ENCODE measurements at places on chromosomes 2 and 18.

- DNase-seq = no peak
These were observed 62.1 kb downstream of the CCDC148 start for GRCh38 chr2:158394453-158394852.

DNA sequence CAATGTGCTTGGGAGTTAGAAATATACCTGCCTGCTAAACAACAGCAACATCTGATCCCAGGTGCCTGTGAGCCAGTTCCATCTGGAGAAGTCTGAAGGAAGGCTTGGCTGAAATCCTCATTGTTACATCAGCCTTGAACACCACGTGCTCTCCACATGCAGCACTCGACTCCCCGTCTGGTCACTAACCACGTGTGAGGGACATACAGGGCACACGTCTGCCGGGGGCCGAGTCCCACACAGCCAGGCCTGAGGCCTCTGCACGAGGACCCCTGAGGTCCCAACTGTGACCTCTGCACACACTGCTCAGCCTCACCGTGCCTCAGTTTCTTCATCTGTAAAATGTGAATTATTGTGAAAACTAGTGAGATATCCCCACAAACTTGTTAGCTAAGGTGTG is 236.5 kb upstream of the SALL3 start:
- DNase-seq = no peak

DNA sequence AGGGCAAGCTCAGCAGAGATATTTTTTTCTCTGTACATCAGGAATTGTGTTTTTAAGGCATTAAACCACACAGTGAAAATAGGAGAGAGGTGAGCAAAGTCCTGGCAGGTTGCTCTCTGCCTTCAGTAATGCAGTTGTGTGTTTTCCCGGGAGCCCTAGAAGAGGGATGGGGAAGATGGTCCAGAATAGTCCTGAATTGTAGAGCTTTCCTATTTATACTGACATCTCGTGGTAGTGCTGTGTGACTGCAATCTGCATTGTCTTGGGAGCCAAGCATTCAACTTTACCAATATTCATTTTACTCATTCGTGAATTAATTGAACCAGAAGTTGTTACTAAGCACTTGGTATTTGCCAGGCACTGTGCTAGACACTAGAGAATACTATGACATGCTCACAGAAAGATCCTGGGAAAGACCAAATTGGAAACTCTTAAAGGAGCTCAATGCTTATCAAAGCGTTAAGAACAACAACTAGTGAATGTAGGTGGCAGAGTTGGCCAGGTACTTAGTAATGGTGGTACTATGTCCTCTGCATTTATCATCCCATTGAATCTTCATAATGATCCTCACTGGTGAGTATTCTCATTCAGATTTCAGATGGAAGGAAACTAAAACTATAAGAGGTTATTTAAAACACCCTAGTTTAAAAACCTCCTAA is 214.6 kb downstream of the TRIB2 start:
- DNase-seq = no peak

DNA sequence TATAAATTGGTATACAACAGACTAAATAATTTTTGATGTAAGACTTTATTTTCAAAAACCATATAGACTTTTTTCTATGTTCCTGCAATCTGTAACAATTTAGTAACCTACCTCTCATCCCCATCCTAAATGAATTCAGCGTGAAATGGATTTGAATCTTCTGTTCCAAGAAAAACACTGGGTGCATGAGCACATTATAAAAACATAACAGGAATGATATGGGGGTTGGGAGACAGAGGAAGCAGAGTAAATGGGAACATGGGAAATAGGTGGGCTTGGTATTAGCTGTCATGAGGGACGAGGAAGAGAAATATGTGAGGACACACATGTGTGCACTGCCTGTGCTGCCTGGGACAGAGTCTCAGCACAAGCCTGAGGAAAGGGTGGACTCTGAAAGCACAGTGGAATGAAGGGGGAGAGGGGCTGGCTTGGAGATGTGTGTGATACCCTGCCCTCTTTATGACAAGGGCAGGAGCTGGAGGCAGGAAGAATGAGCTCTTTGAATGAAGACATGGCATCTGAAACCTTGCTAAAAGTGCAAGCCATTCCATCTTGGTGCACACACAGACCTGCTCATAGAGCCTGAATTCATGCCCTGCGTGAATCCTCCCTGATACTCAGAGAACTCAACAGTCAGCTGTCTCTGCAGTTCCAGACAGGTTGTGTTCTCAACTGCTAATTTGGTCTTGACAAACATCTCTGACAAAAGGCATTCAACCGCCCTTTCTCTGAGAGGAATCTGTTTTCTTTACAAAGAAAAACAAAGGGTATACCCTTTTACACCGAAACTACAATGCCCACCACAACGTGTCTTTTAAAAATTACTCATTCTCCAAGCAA is 66.6 kb downstream of the EPB41L3 start:
- no peak for DNase-seq

GRCh38 chr2:123513351-123513750 is 511.7 kb upstream of the CNTNAP5 start:
- DNase-seq = no peak

DNA sequence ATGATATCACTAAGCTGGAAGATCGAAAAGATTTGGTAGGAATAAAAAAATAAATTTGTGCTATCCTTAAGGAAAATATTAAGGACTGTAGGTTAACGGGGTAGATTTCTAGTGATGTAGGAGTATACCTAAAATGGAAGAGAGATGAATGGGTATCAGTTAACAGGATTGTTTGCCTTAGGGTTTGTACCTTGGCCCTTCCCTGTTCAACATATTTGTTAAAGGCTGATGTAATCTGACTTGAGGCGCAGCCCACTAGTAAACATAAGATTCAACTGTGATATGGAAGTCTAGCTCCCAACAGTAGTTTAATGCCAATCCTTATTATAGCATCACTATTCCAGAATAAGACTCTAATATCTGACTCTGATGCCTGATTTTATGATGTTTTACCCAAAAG is 685.2 kb downstream of the DCC start:
- DNase-seq = no peak

DNA sequence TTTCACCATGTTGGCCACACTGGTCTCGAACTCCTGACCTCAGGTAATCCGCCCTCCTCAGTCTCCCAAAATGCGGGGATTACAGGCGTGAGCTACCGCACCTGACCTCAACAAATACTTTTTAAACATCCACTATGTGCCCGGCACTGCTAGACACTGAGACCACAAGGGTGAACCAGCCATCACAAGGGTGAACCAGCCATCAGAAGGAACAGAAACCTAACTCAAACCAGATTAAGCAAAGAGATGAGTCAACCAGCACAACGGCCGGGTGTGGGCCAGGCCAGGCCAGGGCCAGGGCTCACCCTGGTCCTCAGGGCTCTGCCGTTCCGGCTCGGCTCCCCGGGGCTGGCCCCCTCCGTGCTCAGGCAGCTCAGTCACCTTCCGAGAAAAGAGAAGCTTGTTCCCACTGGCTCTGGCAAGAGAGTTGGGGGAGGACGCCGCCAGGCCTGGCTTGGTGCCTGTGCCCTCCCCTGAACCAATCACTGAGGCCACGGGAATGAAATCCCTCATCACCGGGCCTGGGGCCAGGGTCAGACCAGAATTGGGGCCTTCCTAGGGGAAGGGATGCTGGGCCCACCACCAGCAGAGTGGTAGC is 4.4 kb downstream of the TEX44 start:
- DNase-seq = no peak

DNA sequence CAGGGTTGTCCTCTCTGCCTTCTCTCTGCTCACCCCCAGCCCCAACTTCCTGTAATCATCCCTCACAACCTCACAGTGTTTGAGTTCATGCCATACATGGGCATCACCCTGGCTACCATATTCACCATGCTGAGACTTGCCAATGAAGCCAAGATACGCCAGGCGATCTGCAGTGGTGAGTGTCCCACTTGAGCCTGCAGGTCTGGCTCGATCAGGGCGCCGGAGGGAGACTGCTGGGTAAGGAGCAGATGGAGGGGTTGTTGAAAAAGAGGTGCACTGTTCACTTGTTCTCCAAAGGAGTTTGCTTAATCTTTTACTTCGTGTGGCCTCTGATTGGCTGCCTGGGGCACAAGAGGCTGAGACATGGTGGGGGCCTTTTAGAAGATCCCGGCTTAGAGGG is 14.6 kb downstream of the MROH2A start:
- DNase-seq = no peak

- peak; percentile 72 for DNase-seq
These were observed 442.6 kb upstream of the LRATD1 start for GRCh38 chr2:14189929-14190328.

GRCh38 chr18:36352384-36352783 is 54.9 kb downstream of the FHOD3 start:
- peak; percentile 54 for DNase-seq

DNA sequence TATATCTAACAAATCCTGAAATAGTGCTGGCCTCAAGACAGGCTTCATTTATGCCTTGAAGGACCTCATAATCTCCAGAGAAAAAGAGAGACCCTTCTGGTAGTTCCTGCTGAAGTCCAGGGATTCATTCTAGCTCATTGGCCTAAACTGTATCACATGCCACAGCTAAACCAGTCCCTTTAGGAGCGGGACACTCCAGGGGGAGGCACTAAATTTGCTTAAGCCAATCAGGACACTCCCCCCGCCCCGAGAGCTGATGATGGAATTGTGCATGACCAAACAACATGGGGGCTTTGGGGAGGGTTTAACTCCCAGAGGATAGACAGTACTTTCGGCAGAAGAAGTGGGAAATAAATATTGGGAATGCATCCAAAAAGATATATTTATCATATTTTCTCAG is 36.4 kb upstream of the CXCR4 start:
- no peak for DNase-seq

GRCh38 chr2:44347526-44347925 is 13.8 kb downstream of the PREPL start:
- DNase-seq = no peak

DNA sequence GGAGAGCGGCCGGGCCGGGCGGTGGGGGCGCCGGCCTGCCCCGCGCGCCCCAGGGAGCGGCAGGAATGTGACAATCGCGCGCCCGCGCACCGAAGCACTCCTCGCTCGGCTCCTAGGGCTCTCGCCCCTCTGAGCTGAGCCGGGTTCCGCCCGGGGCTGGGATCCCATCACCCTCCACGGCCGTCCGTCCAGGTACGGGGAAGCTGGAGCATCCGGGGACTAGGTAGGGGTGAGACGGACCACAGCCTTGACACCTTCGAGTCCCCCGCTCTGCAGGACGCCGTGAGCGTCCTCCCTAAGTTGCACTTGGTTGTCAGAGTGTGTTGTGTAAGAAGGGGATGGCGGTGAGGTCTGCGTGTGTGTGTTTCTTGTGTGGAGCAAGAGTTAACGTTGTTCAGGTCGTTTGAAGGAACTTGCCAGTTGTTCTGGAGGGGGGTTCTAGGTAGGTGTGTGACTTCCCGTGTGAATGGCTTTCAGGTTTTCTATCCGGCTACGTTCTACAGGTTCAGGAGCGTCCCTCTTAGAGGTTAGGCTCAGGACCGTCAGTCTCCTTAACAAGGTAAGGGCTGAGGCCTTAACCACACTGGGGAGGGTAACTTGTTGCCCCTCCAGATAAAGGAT is 393 bp downstream of the IL1R1 start:
- DNase-seq = no peak

- DNase-seq = no peak
These were observed 125.1 kb upstream of the HAAO start for GRCh38 chr2:42917425-42917927.

DNA sequence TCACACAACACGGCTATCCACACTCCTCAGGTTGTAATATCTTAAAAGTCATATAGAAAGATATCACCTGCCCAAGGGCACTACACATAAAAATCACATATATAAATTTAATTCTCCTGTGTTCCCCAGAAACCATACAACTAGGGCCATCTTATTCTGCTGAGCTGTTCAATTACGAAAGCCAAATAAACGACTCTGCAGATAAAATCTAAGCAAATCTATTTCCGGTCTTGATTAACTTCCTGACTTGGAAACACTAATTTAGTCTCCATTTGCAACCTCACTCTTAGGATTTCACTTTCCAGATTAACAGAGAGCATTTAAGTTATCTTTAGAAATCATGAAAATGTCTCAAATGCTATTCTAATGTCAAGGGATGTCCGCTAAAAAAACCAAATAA is 23.9 kb upstream of the STK17B start:
- no peak for DNase-seq

DNA sequence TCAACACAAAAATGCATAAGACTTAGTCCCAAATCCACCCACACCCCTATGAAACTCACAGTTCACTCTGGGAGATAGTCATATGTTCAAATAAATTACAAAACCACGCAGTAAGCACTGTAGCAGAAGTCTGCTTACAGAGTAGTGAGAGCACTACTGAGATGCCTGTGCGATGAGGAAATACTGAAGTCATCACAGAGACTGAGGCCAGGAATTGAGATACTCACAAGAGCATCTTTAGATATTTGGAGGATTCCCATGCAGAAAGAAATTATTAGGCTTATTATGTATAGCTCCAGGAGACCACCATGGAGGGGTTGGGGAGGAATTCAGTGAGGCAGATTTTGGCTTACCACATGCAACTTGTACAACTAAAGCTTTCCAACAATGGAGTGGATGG is 82.3 kb downstream of the ANTXR1 start:
- no peak for DNase-seq

DNA sequence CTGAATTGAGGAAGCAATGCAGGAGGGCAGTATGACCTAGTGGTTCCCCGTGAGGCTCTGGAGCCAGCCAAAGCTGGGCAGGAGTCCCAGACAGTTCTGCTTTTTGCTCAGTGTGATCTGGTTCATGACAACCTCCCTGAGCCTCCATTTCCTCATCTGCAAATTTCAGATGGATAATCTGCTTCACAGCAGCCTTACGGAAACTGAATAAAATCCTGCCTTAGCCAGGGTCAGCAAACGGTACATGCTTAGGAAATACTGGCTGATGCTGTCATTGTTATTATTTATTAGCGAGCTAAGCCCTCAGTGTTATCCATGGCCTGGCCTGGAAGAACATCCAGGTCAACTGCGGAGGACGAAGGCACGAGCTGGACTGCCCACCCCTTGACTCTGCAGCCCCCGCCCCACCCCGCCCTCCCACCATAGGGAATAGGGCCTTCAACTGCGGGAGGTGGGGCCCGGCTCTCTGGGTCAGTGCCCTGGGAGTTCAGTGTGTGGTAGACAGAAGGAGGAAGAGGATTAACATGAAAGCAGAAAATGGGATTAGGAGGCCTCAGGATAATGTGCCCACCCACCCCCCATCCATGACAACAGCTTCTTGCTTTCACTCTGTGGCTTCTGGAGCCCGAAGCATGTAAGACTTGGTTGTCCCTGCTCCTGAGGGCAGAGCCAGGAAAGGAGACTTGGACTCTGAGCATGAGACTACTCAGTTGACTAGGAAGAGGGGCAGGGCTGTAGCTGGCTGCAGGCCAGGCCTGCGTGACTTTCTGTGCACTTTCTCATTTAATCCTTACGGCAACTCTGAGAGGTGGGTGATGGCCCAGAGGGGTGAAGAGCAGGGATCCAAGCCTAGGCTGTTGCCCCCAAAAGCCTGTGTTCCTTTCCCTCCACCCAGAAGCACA is 13.1 kb downstream of the PKDCC start:
- DNase-seq = no peak

GRCh38 chr2:61017003-61017555 is 441 bp upstream of the PEX13 start:
- DNase-seq = peak; percentile 75

DNA sequence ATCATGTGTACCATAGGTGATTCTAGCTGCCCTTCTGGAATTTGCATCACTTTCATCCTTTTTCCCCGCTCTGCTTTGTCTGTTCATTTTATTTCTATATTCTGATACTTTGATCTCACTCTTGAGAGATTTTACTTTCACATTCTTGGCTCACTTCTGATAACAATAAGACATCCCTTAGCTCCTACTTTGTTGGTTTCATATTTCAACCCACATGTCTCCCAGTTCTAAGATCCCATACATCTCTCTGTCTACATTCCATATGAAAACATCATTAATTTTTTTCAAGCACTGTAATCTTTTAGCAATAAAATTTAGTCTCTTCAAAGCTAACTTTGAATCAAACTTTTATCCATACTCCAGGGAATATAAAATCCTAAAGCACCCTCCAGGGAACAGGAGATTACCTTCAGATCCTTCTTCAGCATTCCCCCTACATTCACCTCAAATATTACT is 75.6 kb downstream of the COL3A1 start:
- no peak for DNase-seq

All from epithelial cell of prostate (primary cell).